ENCODE measurements at places on chromosomes 1 and 21.

GRCh38 chr1:219541946-219542345, 71.0 kb downstream of the ZC3H11B start:
- no peak for DNase-seq

GRCh38 chr1:212485571-212485912, 52.8 kb downstream of the NENF start:
- DNase-seq: no peak

DNA sequence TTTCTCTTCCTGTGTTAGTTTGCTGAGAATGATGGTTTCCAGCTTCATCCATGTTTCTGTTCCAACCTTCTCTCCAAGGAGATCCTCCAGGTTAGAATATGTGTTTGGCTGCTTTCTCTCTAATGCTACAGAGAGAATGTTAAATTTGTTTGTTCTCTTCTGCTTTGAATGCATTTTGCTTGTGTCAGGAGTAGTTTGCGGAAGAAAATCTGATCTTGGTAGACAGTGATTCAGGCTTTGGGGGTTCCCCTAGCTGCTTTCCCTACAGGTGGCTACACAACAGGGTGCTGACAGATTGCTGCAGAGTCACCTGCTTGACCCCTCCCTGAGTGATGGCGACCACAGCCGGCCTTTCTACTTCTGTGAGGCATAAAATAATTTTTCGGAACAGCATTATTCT, 41.8 kb downstream of the MACO1 start:
- no peak for DNase-seq

DNA sequence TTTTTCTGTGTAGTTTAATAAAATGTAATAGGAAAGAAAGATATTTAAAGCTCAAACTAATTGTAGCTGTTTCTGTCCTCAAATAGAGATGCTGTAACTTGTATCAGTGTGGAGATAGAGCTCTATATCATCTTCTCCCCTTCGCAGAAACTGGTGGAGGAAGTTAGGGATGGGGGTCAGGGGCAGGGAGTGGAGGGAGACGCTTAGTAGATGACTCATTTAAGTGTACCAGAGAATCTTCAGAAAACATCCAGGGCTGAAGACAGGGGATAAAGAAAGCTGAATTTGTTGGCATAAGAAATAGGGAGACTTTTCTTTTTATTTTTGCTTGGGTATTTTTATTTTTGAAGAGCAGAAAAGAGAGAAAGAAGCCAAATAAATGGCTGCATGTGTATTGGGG, 282.6 kb upstream of the DPYD start:
- DNase-seq: no peak
